ENCODE measurements at places on chromosomes 16 and 17. TPM values are rescaled to one million over a fixed set of nuclear protein-coding genes. Genes with fewer than 3 reads are reported as not detected.

DNA sequence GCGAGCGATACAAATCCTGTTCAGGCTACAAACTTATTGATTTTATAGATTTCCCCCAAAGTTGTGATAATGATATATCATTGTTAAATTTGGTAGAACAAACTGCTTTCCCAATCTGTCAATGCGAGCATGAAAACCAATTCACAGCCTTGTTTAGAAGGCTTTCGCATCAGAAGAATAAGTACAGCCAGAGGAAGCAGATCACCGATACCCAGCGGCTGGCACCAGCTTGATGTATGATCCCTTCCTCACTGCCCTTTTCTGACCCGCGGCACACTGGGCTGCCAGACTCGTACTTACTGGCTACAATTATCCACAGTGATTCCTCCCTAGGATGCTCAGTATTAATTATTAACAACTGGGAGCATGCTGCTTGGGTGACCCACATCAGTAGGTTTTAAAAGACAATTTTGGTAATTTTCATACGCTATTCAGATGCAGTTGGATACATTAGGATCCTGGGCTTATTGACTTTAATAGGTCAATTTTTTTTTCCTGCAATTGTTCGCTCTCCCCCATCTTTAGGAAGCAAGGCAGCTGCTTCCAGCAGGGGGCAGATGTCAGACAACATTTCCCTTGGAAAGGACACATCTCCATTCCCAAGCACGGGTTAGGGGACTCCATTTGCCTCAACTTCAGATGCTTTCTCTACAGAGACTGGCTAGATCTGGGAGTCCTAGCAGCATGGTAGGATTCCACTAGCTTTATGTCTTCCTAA, 582.7 kb upstream of the PSMD7 start:
- peak; percentile 32 for DNase-seq

Gene KRT33A
- not detected for total RNA-seq

- no peak for DNase-seq
Measured at GRCh38 chr16:57394444-57394843, 10.1 kb upstream of the CCL17 start.

- DNase-seq, result no peak
Measured at GRCh38 chr17:28717578-28718332, at the start of gene RAB34. RAB34 (minus strand) TSS chr17:28717868; CDS start chr17:28717266, 602 bp downstream.

Gene POLR3K
- 3.4 TPM for total RNA-seq

DNA sequence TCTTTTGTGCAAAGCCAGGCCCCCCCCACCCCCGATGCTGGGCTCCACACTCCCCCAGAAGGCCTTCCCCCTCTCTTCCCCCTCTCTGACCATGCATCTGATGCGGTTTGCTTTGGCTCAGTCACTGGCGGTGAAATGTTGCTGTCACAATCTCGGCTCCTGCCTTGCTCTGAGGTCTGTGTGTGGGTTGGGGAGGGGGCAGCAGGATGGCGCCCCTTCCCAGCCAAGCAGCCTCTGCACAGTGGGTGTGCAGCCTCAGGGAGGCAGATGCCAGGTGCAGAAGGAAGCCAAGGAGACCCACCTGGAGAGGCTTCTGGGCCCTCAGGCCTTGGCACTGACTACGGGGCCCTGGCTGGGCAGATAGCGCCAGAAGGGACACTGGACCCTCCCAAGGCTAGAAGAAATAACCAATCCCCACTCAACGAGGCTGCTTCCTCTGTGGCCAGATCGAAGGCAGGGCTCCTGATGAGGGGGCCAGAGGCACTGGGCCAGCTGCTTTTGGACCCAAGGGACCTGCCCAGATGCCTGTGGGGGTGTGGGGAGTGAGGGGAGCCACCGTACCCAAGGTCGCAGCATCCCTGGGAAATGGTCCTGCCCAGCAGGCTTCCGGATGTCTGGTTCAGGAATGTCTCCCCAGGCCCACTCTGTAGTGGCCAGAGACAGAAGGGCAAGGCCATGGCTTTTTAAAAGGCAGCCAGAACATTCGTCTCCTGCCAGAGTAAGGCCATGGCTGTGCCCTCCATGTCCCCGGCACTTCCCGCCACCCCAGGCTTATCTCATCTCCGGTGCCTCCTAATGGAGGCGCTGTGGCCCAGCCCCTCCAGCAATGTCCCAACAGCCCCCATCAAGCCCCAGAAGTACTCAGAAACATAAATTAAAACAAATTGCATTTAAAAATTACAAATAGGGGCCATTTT, 43.4 kb upstream of the SLC38A10 start:
- DNase-seq, result no peak

DNA sequence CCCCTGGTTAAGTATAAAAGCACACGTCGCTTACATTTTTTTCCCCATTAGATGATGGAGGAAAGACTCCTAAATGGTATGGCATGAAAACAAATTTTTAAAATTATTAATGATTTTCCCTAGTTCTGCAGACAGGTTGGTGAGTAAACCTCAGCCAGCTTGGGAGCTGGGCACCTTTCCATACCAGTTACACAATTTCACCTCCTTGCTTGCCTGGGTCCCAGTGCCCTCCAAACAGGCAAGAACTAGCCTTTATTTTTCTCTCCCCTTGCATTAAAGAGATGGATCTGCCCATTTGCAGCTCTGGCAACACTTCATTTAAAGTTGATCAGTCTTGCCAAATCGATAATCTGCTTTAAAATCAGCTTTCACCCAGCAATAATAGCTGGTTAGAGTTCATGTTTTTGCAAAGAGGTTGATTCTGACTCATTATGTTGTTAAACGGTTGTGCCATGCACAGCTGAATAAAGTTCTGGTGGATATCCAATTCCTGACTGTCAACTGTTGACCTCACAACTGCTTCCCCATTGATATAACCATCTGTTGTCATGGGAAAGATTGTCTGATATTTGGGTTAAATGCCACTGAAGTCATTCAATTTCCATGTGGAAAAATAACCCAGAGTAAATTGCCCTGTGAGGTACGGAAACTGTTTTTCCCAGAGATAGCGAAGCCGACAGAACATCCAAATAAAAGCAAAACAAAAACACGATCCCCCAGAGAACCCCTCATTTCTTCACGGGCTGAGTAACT, 1.3 kb downstream of the C17orf58 start:
- DNase-seq, result no peak

DNA sequence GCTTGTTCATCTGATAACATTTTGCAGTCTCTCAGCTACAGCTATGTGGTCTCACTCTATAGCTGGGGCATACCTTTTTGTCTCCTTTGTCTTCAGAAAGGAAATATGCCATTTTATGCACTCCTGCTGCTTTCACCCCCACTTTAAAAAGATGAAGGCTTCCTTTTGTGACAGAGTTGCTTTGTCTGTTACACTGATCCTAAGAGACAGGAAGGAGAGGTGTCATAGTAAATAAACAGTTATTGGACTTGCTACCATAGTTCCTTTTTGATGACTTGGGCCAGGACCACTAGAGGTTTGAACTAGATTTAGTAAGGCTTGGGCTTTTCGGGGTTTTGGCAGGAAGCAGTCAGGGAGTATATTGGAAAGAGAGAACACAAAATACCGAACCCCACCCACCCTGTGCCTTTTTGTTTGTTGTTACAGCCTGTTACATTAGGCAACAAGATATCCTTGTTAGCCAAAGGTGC, 1.8 kb upstream of the METTL9 start:
- no peak for DNase-seq

- DNase-seq, result no peak
Measured at GRCh38 chr17:7897773-7898172, 9.2 kb downstream of the CHD3 start.

DNA sequence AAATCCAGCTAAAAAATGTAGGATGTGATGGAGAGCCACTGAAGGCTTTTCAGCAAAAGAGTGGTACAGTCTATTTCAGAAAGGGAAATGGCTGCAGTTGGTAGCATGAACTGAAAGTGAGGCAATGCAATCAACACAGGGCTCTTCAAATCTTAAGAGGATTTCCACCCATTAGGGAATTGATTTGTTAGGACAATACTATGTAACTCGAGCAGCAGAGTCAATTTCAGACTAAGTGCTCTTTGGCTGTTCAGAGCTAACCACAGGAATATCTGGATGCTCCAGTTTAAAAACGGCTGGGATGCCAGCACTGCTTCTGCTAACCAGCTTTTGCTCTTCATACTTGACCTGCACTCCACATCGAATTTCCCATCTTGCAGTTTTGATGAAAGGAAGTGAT, 24.6 kb downstream of the CACNG1 start:
- no peak for DNase-seq

GRCh38 chr16:74713876-74714275, 13.2 kb upstream of the MLKL start:
- no peak for DNase-seq

All from omental fat pad (tissue), 4 donors.